ENCODE measurements at places on chromosomes 3 and 15.

DNA sequence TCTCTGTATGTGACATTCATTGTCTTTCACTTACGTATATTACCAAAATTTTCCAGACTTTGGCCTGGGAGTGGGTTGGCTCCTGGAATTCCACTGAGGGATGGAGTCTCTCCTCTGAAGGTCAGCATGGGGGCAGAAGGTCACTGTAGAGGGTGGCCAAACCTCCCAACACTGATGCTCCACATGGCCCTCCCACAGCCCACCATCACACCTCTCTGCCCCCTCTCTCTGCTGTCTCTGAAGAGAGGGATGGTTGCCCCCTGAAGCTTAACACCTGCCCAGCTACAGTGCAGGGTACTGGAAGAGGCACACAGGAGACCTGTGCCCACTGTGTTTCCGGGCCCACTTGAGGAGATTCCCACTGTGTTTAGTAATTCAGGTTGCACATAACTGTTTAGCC is 52.2 kb downstream of the CMTM6 start:
- DNase-seq = no peak

GRCh38 chr3:114674036-114674435 is 380.2 kb downstream of the TIGIT start:
- peak; percentile 48 for DNase-seq

GRCh38 chr3:87792534-87793336 is 266.1 kb downstream of the CGGBP1 start:
- peak; percentile 33 for DNase-seq

DNA sequence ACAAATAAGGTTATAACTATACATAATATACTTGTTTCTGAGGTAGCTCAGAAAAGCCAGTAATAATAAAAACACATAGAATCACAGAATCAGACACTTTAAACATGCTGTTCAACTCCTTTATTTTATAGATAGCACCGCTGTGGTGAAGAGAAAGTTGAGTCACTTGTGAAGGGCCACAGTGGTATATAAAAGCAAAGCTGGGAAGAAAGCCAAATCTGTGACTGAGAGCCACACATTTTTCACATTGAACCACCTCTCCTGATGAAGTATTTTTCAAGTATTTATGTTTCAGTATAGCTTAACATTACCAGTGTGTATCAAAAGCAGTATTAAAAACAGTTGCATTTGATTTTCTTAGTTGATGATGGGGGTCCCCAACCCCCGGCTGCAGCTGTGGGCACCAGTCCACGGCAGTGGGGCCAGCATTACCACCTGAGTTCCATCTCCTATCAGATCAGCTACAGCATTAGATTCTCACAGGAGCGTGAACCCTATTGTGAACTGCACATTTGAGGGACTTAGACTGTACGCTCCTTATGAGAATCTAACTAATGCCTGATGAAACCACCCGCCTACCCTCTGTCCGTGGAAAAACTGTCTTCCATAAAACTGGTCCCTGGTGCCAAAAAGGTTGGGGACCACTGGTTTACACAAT is 46.2 kb downstream of the TBL1XR1 start:
- DNase-seq = peak; percentile 91

- peak; percentile 24 for DNase-seq
Measured at GRCh38 chr3:136387031-136387430, 136.9 kb downstream of the PCCB start.

DNA sequence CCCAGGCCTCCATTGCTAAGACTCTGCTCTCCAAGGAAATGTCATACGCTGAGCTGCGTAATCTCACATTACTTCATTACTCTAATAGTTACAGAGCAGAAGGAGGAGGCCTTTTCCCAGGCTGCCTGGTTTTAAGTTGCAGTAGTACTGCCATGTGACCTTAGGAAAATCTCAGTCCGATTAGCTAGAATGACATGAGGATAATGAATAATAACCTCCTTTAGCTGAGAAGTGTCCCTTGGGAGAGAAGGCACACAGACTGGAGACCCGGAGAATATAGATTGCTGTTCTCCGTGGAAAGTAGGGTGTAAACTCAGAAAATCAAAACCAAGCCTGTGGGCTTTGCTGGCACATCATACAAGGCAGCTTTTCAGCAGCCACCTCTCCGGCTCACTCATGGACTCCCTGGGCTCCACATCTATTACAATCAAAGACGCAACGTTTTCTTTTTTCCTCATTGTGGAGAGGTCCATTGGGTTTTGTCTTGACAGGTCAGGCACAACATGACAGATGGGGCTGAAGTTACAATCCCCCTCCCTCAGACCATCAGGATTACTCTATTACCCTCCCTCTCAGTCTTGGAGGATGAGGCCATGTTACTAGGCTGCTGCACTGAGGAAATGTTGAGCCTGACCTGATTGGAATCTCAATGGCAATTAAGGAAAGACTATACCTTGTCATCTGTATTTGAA is 134.8 kb upstream of the MB21D2 start:
- DNase-seq = peak; percentile 26

GRCh38 chr15:71757741-71758530 is 52.4 kb upstream of the NR2E3 start:
- no peak for DNase-seq

DNA sequence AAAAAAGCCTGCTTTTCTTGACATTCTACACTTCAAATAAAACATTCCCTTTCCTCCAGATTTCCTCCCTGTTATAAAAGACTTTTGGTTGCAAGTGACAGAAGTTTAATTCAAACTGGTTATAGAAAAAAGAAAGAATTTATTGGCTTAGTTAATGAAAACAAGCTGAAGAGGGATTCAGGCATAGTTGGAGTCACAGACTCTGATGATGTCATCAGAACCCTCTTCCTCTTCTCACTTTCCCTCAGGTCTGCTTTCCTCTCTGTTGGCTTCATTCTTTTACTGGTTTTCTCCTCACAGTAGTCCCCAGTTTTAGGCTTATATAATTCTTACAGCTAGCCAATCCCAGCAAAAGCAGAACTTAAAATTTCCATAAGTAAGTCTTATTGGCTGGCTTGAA is 32.0 kb upstream of the MBNL1 start:
- no peak for DNase-seq

GRCh38 chr3:112114576-112115160 is 18.4 kb downstream of the GCSAM start:
- DNase-seq = no peak

DNA sequence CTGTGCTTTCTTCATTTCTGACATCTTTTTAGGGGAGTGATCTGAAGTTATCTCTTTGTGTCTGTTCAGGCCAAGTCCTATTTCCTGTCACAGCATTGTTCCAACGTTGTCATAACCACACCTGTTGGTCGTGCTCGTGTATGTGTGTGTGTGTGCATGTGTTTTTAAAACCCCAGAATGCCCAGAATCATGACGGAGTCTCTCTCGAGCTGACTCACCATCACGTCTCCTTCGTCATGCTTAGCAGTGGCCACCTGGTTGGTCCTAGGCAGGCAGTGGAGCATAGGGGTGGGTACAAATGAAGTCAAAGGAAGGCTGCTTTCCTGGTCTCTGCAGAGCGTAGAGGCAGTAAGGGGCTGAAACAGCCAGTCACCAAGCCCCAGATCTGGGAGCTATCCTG is 126.8 kb upstream of the ABHD17C start:
- peak; percentile 81 for DNase-seq

Data from cardiac fibroblast (primary cell).